Mesothelial cell of epicardium (in vitro differentiated cells): ENCODE measurements at places on chromosomes 2 and 18. TPM values are rescaled to one million over a fixed set of nuclear protein-coding genes. Genes with fewer than 3 reads are reported as not detected.

Gene RELCH
- 27.2 to 33.6 TPM (median 33.0 TPM) in 3 replicates for total RNA-seq

Gene LHCGR
- 0.13 TPM in 1 of 3 replicates, not detected in the others for total RNA-seq

Gene WNT10A
- 50.7 to 53.2 TPM (median 51.8 TPM) in 3 replicates for total RNA-seq

Gene KLHL14
- total RNA-seq, result 0.04 to 0.11 TPM (median 0.09 TPM) in 3 replicates

Gene SGPP2
- 0.23 to 0.42 TPM (median 0.25 TPM) in 3 replicates for total RNA-seq

Gene NYAP2
- not detected in 3 replicates for total RNA-seq

Gene EIPR1
- total RNA-seq, result 25.4 to 27.9 TPM (median 26.4 TPM) in 3 replicates

Gene SERPINB12
- not detected in 3 replicates for total RNA-seq

Gene STRADB
- total RNA-seq, result 38.7 to 44.4 TPM (median 42.5 TPM) in 3 replicates

Gene ASB18
- not detected in 3 replicates for total RNA-seq
